CD4-positive, CD25-positive, alpha-beta regulatory T cell (primary cell): ENCODE measurements at places on chromosomes 6 and 20. TPM values are rescaled to one million over a fixed set of nuclear protein-coding genes. Genes with fewer than 3 reads are reported as not detected.

DNA sequence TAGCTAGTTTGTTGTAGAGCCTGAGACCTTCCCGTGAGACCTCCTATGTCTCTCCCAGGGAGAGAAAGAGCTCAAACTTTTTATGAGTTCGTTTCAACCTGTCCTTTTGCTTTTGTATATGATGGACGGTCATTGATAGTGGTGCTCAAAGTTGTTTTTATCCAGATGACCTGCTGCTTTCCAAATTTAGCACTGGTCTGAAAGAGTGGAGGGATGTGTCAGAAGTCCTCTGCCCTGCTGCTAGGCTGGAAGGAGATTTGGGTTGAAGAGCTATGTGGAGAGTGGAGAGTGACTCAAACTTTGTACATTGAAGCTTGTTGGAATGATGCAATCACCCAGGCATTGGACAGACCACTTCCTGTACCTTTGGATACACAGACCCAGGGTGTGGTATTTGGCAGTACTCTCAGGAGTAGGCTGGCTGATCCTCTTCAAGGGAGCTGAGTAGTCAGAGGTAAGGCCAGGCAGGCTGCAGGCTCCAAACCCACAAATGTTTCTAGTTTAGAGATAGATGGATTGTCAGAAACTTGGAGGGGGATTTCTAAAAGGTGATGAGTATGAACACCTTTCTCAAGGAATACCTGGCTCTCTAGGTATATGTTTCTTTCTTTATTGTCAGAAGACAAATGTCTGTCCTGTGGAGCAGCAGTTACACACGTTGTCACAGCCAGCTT is 49.4 kb upstream of the RREB1 start:
- no peak overlapping the region for H3K4me3 ChIP-seq
- no peak for DNase-seq
- H3K27ac ChIP-seq, result no peak overlapping the region
- no peaks in the 10 kb centered on the region for H3K36me3 ChIP-seq

The PNLDC1 gene
- not detected for total RNA-seq

The C6orf141 gene
- total RNA-seq, result not detected

- H3K27me3 ChIP-seq, result no peaks in the 10 kb centered on the region
- no peak for DNase-seq
- H3K36me3 ChIP-seq, result peaks cover 24% of the 10 kb centered on the region
- no peak overlapping the region for H3K4me3 ChIP-seq
These were observed 44.9 kb upstream of the SCML4 start for GRCh38 chr6:107868867-107869611.

GRCh38 chr6:71194724-71195123 is 93.9 kb upstream of the OGFRL1 start:
- no peaks in the 10 kb centered on the region for H3K36me3 ChIP-seq
- no peak overlapping the region for H3K4me3 ChIP-seq

DNA sequence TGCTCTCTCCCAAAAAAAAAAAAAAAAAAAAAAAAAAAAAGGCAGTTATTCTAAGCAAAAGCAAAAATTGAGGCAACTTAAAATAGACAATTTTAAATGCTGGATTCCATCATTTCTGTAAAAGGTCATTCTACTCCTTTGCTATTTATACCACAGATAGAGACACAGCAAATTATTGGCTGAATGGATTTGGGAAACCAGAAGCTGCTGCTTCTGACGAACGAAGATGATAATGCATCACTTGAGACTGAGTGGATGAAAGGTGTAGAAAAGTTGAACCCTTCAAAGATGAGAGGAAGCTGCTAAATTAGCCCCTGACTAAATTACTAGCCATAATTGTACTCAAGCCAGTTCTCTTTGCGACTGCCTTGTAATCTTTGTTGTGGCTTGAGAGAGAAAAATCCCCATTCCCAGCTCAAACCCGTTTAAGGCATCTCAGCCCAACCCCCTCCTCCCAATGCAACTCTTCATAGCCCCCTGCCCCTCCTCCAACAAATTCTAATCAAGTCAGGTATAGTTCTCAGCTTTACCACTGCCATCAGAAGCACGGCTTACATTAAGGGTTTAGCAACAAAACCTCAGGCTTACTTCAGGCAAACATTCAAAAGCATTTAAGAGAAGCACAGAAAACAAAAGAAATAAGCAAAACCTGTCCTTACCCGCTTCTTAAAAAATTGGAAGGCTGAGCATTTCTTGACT is 1.0 kb downstream of the SGK1 start:
- peak overlapping the region; percentile 78 for H3K4me3 ChIP-seq
- peaks cover 9% of the 10 kb centered on the region for H3K27me3 ChIP-seq
- no peaks in the 10 kb centered on the region for H3K36me3 ChIP-seq
- DNase-seq, result no peak
- H3K27ac ChIP-seq, result no peak overlapping the region
- H3K4me1 ChIP-seq, result peaks cover 12% of the 10 kb centered on the region

The HLA-B gene
- total RNA-seq, result 8,618 TPM
